ENCODE measurements at places on chromosomes 2 and 18.
A peak's percentile ranks its signal among the peaks of the same experiment; 100 is the strongest.

GRCh38 chr2:133223226-133223625 is 345.0 kb downstream of the NCKAP5 start:
- peak; percentile 9 for DNase-seq

DNA sequence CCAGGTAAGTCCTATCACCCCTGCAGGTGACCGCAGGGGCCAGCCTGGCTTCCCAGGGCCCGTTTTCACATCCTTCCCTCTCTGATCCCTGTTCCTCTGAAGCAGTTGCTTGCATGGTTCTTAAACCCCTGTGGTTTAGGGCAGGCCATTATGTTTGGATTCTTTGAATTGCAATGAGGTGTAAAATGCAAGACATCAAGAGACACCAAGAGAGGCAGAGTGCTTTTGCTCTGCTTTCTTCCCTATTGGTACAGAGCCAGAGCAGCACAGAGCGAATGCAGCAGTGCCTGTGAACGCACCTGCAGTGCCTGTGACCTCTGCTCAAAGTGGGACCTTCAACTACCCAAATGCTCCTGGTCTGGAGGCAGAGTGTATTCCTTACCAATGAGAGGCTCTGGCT is 7.6 kb downstream of the RFX8 start:
- DNase-seq: no peak

- no peak for DNase-seq
Observed at GRCh38 chr2:38666556-38666910, 619 bp downstream of the GALM start.

- no peak for DNase-seq
Observed at GRCh38 chr2:219362072-219362471, 25.6 kb downstream of the DNPEP start.

DNA sequence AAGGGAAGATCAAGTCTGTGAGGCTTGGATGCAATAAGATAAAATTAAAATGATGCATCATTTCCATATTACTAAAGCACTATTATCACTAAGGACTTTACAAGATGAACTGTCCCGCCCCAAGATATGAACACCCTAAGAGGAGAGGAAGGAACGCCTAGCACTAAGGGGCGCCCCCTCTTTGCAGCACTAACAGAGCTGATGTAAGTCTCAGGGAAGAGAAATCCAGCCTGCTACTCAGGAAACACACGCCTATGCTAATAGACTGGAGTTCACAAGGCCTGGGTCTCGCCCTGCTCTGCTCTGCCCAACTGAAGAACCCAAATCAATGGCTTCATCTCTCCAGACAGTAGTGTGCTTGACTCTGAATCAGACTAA is 6.1 kb downstream of the INO80C start:
- DNase-seq: no peak

DNA sequence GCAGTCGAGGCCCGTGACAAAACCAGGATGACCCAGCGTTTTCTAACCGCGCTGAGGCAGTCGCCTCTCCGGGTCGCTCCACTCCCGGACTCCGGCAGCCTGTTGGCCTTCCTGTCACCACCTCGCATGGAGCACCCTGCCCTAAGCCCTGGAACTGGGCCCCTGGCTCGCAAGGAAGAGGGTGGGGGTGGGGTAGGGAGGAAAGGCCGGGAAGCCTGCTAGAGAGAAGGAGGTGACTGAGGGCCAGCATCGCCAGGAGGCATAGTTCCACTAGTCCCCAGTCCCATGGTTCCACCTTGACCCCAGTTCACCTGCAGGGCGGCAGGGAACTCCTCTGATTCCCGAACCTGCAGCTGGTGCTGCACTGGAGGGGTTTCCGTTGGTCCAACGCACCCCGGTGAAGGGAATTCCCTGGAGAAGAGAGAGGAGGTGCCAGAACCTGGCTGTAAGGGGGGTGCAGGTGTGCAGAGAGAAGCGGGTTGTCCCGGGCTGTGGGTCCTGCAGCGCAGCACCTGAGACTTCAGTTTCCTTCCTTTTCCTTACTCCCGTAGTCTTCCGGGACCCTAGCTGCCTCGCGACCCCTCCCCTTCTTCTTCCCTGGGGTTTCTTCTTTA is 11.8 kb upstream of the EN1 start:
- DNase-seq: no peak

DNA sequence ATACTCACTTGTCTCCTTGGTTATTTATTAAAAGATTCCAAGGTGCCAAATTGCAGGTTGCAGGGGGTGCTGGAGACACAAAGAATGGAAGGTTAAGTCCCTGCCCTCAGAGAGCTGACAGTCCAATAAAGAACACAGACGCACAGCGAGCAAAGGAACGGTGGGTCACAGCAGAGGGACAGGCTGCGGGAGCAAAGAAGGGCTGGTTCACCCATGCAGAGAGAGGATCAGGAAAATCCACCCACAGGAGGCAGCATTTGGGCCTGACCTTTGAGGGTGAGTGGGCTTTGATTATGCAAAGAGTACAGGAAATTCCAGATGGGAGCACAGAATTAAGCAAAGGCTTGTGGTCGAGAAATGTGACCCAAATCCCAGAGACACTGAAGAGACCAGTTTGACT is 45.0 kb downstream of the ZBTB7C start:
- DNase-seq: peak; percentile 6

GRCh38 chr18:31269566-31269965 is 48.4 kb upstream of the DSG1 start:
- no peak for DNase-seq

DNA sequence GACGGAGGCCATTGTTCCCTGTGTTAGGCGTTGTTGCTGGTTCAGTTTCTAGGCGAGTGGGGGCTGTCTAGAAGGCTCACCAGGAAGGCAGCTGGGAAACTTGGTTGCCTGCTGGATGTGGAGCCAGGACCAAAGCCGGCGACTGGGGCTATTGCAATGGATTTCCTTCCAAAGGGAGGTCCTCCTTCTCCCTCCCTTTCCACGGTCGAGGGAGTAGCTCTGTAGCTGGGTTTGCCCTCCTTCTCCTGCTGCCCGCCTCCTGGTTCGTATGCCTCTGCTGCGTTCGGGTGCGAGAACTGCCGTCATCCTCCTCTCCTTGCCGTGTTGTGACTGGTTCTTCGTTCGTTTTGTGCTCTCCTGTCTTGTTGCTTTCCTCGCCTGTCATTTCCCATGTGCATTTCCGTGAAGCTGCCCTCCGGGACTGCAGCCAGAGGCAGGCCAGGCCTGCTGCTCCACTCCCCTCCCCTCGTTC is 203.4 kb downstream of the NEDD4L start:
- no peak for DNase-seq

DNA sequence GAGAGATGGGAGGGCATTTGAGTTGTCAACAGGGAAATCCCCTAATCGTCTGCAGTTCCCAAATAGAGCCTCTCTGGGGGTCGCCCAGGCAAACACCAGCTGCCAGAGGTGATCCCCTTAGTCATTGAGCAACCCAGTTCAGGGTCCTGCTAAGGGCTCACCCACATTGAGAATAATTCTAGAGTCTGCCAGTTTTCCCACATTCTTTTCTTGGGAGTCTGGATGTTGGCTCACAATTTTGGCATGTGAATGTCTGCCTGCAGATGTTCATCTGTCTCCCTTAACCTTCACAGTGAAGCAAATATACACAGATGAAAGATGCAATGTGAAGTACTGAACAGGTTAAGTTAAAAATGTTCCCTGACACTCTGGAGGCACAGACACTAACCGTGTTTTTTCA is 11.4 kb upstream of the SMIM21 start:
- DNase-seq: no peak

DNA sequence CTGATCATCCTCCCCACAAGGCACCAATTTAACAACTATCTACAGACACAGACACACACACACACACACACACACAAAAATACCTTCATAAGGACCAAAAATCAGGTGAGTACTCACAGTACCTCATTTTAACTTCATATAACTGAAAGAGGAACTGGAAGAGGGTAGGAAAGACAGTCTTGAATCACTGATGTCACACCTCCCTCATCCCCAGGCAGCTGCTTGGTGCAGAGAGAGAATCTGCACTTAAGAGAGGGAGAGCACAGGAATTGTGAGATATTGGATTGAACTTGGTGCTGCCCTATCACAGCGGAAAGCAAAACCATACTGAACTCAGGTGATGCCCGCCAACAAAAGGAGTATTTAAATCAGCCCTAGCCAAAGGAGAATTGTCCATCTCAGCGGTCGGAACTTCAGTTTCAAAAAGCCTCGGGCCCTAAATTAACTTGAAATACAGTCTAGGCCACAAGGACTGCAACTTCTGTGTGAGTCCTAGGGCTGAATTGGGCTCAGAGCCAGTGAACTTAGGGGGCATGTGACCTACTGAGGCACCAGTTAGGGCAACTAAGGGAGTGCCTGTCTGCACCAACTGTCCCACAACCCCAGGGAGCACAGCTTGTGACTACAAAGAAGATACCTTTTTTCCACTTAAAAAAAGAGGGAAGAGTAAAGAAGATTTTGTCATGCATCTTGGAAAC is 211.1 kb downstream of the LRATD1 start:
- DNase-seq: no peak

All from WERI-Rb-1 (cell line).